ENCODE measurements at places on chromosomes 6 and 20.

DNA sequence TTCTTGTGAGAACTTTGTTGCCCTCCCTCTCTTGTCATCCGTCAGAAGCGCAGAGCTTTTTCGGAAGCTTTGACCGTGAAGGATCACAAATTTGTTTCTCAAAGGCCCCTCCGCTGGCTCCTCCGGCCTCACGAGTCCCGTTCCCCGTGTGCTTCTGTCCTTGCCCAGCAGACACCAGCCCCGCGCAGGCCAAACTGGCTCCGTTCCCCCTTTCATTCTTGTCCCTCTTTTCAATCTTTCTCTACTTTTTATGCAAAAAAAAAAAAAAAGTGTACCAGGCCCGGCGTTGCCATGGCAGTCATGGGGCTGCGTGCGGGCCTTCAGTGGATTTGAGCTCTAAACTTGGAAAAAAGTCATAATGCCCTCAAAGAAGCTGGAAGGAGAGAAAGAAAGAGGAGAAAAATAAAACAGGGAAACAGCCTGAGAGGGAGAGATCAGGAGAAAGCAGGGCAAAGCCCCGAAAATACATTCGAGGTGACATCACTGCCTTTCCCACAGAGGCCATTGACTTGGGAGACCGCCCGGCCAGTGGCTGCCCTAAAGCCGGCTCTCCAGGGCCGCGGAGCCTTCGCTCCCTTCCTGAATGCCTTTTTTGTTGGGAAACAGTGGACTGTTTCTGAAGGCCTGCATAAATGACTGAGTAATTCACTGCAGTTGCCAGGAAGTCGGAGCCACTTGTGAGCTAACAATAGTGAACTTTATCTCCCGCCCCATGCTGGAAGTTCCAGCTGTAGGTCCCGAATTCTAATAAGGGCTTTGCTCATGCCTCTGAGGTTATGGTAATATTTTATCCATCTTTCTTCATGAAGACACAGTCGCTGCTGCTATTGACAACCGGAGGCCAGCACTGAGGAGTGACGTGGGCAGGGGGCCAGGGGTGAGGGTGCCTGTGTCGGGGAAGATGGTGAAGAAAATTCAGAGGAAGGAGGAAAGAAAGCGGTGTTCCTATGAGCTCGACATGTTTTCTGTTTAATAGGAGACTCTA is 670.9 kb downstream of the QKI start:
- peak; percentile 56 for DNase-seq

- no peak for DNase-seq
These were observed 289.6 kb downstream of the PREX1 start for GRCh38 chr20:48538058-48538825.

DNA sequence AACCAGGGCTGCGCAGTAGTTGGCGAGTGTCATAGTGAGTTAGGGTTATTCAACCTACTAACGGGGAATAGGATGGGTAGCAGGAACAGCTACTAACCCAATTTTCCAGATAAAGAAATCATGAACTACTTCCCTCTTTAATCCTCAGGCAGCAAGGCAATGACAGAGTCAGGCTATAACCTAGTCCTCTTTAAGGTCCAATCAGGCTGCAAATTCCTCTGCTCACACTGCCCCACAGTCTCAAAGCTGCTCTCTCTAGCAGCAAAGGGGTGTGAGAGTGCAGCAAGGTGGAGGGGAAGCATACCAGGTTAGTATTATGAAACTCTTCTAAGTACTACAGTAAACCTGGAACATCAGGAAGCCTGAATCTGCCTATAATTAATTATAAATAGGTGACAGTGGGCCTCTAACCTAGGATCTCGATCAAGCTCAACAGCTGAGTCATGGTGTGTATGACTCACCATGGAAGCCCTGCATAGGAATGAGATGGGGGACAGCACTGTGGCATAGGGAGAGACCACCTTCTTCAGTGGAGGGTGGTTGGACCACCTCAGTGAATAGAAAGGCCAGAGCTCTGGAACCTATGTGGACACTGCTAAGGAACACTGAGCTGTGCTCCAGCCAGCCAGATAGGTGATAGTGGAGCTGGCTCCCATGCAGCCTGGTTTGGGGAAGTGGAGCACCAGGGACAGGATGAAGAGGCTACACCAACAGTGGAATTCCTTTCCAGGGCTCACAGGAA is 7.9 kb downstream of the PEX6 start:
- DNase-seq: no peak

DNA sequence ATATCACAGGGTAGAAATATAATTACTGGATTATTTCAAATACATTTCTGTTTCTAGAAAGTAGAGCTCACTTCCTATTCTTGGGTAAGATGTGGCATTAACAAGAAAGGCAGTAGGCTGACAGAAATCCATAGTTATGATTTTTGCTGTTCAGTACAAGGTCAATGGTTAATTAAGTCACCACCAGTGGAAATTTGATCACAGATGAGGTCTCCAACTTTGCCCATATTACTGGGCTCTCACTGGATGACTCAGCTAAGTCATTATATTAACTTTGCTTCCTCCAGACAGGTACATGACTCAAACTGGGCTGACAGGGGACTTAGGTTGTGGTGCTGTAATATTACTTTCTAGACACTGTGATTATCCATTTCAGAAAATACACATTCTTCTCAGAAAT is 212.4 kb downstream of the GRIK2 start:
- no peak for DNase-seq

GRCh38 chr6:168516944-168517741 is 76.2 kb downstream of the SMOC2 start:
- no peak for DNase-seq

DNA sequence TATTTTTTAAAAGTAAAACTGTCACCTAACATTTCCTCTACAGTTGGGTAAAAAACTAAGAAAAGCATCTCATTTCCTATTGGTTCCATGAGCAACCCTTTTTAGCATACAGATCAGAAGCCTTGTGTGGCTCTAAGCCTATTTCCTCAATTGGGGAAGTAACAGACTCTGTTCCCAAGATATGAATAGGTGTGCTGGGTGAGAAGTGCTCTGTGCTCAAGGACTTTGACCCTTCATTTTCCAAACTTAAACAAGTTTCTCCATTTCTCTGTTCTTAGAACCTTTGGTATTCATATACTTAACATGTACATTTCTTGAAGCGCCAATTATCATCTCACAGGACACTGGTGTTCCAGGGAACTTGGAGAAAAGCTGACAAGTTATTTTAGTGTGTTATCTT is 24.1 kb downstream of the CARMIL1 start:
- no peak for DNase-seq

DNA sequence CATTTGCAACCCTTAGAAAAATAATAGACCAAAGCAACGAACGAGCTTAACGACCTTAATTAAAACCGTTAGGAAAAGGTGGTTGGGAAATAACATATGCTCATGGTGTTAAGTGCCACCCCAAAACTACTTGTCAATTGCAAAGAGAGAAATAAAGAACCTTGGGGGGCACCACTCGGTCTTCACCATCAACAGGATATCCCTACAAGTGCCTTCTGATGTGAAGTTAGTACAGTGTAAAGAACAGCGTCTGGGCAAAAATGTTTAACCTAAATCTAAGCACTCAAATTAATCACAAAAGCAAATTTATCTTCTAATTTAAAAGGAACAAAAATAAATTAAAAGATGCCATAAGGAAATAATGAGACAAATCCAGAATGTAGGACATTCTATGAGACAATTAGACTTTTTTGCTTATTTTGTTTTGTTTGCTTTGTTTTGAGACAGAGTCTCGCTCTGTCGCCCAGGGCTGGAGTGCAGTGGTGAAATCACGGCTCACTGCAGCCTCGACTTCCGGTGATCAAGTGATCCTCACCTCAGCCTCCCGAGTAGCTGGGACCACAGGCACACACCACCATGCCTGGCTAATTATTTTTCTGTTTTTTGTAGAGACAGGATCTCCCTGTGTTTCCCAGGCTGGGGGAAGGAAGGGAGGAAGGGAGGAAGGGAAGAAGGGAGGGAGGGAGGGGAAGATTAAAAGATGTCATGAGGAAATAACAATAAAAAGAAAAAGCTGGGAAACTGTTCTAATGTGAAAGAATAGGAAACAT is 41.3 kb upstream of the BTN3A2 start:
- DNase-seq: no peak

DNA sequence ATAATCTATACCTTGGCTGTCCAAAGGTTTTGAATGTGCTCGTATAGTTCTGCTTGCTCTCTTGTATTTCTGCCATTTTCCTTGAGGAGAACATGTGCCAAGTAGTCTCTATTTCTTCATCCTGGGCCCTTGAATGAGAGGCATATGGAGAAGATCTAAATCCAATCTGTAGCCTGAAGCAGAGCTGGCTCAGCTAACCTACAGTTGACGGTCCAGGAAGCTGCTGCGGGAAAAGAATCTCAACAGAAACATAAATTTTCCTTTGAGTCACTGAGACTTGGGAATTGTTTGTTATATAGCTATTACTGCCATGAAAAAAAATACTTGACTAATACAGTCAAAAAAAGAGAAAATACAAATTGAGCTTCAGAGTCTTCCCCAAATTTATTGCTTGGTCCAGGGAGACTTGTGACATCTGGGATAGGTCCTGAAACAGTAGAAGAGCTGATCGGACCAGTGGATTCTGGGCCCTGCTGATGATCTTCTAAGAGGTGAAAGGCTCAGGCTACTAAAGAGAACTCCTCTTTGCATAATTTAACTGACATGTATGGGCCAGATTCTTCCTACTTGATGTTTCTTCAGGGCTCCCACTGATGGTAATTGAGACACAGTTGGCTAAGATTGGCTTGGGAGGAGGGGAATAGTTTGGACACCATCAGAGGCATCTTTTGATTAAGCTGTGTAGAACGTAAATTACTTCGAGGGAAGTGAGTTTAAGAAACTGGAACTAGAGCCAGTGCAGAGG is 29.9 kb upstream of the PLCB4 start:
- DNase-seq: no peak

DNA sequence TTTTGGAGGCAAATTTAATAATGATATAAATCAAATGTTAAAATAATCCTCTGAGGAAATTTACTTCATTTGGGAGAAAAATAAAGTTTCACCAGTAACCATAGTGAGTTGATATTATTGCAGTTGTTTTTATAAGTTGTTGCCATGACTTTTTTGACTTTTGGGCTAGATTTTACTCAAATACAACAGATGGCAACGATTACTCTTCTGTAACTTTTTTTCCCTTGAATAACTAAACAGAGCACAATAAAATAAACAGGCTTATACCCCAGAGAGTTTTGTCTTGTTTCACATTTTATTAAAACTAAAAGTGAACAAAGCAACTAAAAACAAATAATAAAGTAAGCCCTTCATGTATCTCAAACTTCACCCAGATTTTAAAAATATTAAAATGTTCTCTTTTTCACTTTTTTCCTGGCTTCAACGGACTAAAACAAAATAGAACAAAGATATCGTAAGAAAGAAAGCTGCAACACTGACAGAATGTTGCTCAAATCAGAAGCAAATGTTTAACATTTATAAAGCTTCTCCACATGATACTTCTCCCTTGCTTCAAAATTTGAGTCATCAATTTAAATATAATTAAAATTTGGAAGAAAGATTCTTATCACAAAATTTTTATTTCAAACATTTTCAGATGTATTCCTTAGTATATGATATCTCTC is 42.5 kb upstream of the BMP5 start:
- DNase-seq: no peak

DNA sequence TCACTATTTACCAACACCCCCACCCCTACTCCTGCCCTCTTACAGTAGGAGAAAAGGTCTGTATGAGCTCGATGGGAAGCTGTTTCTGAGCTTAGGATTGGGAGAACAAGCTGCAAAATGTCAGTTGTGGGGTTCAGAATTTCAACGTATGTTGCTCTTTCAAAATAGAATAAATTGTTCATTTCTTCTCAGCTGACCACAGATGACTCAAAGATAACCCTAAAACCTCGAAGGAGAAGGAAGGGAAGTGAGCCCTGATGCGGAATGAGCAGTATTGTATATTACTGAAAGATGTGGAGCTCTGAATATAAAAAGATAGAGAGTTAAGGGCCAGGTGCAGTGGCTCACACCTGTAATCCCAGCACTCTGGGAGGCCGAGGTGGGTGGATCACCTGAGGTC is 35.9 kb upstream of the MYLIP start:
- no peak for DNase-seq

GRCh38 chr20:10843146-10843711 is 169.4 kb upstream of the JAG1 start:
- no peak for DNase-seq

DNA sequence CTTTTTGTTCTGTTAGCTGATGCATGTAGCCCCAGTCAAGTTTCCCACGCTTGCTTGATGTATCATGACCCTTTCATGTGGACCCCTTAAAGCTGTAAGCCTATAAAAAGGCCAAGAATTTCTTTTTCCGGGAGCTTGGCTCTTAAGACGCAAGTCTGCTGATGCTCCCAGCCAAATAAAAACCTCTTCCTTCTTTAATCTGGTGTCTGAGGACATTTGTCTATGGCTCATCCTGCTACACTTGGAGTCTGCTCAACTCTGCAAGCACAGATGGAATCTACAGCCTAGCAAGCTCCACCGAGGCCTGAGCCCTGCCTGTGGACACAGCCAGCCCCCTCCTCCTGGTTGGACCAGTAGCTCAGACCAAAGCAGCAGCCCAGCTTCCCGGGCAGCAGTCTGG is 3.4 kb downstream of the CST2 start:
- DNase-seq: no peak

GRCh38 chr20:62723768-62724450 is 15.3 kb downstream of the NTSR1 start:
- DNase-seq: no peak

DNA sequence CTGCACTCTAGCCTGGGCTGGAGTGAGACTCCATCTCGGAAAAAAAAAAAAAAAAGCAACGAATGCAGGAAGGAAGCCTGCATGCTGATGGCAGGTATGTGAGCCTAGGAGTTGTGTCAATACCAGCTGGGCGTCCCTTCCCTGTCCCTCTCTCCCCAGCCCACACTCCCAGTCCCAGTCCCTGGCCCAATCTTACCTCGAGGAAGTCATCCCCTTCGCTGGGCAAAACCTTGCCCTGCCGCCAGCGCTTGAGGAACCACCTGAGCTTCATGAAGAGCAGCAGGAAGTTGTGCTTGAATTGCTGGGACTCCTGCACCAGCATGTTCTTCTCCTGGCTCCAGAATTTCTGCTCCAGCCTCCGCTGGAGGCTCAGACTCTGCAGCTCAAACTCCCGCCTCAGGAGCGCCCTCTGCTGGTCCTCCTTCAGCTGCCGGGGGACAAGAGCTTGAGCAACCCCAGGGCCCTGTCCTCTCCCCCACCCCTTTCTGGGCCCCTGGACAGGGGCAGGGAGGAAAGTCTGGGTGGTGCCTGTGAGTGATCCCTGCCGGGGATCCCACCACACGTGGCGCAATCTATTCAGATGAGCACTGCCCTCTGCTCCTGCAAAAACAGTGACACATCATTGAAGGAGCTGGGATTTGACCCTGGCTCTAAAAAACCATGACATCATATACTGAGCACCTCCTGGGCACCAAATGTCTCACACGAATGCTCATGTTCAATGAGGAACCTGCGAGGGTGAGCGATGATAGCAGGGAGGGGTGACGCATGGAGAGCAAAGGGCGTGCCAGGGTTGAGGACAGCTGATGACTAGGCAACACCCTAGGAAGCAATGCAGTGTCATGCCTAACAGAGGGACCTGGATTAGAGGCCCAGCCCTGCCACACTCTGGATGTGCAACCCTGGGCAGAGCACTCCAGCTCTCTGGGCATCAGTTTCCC is 35.0 kb upstream of the DSN1 start:
- no peak for DNase-seq
